CD4-positive, alpha-beta memory T cell (primary cell): ENCODE measurements at places on chromosomes 6 and 20. TPM values are rescaled to one million over a fixed set of nuclear protein-coding genes. Genes with fewer than 3 reads are reported as not detected.
A peak's percentile ranks its signal among the peaks of the same experiment; 100 is the strongest.

The FNDC1 gene
- polyA plus RNA-seq: 0.08 TPM

The DNAH8 gene
- polyA plus RNA-seq: not detected

DNA sequence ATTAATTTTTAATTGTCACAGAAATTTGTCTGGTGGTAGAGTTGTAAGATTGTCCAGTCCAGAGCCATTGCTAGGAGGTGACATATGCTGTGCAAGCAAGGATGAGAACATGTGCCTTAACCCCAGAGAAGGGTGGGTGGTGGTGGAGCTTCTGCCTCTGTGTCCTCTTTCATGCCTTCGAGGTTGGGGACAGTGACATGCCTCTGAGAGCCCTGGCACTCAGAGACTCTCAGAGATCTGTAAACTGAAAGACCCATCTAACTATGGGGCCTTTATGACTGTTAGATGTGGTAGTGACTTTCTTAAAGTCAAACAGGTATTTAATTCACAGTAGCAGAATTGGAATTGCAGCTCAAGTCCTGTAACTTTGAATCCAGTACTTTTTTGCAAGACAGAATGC, 132.4 kb downstream of the JARID2 start:
- no peak overlapping the region for H3K27ac ChIP-seq
- peaks cover 15% of the 10 kb centered on the region for H3K4me1 ChIP-seq
- H3K4me3 ChIP-seq: no peak overlapping the region
- DNase-seq: no peak

- H3K4me3 ChIP-seq: no peak overlapping the region
- no peaks in the 10 kb centered on the region for H3K27me3 ChIP-seq
- H3K36me3 ChIP-seq: no peaks in the 10 kb centered on the region
- DNase-seq: no peak
- no peaks in the 10 kb centered on the region for H3K4me1 ChIP-seq
Observed at GRCh38 chr20:52684176-52684575, 288.0 kb upstream of the TSHZ2 start.

- H3K36me3 ChIP-seq: no peaks in the 10 kb centered on the region
- no peak overlapping the region for H3K27ac ChIP-seq
- H3K4me3 ChIP-seq: no peak overlapping the region
- DNase-seq: no peak
Observed at GRCh38 chr20:58832457-58832856, 18.2 kb downstream of the GNAS-AS1 start.

DNA sequence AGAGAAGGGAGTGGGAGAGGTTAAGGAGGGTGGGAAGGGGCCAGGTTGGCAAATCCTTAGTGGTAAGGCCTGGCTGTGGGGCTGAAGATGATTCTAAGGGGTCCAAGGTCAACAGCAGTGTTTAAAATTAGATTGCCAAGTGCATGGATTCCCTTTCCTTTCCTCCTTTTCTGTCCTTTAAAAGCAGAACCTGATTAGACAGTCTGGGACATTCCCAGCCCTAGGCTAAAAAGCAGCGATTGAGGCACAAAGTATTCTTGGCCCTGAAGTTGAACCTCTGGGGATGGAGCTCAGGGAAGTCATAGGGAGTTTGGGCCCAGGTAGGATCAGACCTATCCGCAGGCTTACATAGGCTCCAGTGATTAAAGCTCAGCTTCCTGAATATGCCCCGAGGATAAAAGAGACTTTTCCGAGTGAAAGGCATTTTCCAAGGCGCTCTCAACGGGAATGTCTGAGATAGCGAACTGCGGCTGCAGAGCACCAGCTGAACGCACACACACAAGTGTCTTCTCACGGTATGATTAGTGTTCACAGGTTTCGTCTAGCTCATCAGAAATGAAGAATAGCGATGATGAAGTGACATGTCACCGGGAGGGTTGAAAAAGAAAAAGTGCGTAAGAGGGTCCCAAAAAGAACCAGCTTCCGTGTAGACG, 787 bp upstream of the CARMIL1 start:
- peak overlapping the region; percentile 42 for H3K27ac ChIP-seq
- H3K4me1 ChIP-seq: peaks cover 20% of the 10 kb centered on the region
- peak overlapping the region; percentile 66 for H3K4me3 ChIP-seq

The NMBR gene
- polyA plus RNA-seq: not detected

DNA sequence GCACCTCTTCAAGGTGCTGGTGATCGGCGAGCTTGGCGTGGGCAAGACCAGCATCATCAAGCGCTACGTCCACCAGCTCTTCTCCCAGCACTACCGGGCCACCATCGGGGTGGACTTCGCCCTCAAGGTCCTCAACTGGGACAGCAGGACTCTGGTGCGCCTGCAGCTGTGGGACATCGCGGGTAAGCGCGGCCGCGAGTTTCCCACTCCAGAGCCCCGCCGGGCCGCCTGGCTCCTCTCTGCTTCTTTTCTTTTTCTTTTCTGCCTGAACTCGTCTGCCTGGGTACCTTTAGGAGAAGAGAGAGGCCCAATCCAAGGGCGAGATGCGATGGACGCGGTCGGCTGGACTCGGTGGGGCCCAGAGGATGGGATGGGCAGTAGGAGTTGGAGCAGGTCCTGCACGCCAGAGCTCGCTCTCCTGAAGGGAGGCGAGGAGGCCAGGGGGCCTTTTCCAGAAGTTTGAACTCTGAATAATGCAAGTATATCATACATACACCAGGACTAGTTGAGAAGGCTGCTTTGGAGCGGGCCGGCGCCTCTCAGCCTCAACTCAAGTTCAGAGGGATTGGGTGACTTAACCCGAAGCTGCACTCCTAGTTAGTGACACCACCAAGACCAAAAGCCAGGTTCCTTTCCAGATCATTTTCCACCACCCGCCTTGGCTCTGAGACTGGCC, 445 bp downstream of the RAB32 start:
- no peak for DNase-seq
- H3K36me3 ChIP-seq: no peaks in the 10 kb centered on the region
- H3K4me3 ChIP-seq: no peak overlapping the region
- H3K4me1 ChIP-seq: no peaks in the 10 kb centered on the region
- peaks cover 3% of the 10 kb centered on the region for H3K27me3 ChIP-seq

- H3K27ac ChIP-seq: no peak overlapping the region
- DNase-seq: no peak
- H3K4me3 ChIP-seq: no peak overlapping the region
- no peaks in the 10 kb centered on the region for H3K36me3 ChIP-seq
- no peaks in the 10 kb centered on the region for H3K27me3 ChIP-seq
Observed at GRCh38 chr20:49700411-49701185, 13.1 kb downstream of the B4GALT5 start.

GRCh38 chr6:136475686-136476085, 74.5 kb downstream of the MAP7 start:
- H3K4me1 ChIP-seq: no peaks in the 10 kb centered on the region
- DNase-seq: no peak
- H3K27me3 ChIP-seq: no peaks in the 10 kb centered on the region
- H3K36me3 ChIP-seq: no peaks in the 10 kb centered on the region
- H3K4me3 ChIP-seq: no peak overlapping the region

- H3K4me1 ChIP-seq: no peaks in the 10 kb centered on the region
- no peak overlapping the region for H3K27ac ChIP-seq
- DNase-seq: no peak
- no peak overlapping the region for H3K4me3 ChIP-seq
- H3K27me3 ChIP-seq: no peaks in the 10 kb centered on the region
- H3K36me3 ChIP-seq: no peaks in the 10 kb centered on the region
Observed at GRCh38 chr6:155213611-155214372, 50.0 kb upstream of the CLDN20 start.

DNA sequence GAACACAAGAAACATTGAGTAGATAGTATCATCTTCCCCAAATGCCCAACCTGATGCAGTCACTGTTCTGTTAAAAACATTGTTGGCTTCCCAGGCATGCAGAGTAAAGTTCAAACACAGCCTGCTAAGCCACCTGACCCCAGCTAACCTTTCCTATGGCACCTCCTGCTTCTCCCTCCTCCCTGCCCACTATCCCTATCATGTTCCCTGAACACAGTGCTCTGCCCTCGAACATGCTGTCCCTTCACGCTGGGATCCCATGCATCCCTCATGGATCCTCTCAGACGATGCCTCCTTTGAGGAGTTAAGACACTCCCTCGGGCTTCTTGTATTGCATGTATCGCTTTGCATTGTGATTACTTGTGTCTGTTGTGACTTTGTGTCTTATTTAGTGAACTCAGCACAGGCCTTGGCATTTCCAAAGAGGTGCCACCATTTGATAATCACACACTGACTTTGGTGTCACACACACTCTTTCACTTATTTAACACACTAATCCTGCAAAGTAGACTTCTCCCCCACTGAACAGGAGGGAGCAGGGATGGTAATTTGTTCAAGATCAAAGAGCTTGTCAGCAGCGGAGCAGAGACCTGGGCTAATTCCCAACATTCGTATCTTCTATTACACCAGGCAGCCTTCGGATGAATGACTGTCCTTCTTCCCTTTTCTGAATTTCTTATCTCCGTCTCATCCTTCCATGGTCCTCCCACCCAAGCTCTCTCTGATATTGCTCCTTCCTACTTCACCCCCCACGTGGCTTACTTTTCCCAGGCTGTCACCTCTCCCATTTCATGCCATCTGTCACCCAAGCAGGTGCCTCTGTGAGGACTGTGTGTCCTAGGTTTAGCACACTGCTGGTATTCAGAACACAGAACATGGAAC, 28.3 kb upstream of the SMIM29 start:
- H3K27me3 ChIP-seq: no peaks in the 10 kb centered on the region
- no peaks in the 10 kb centered on the region for H3K4me1 ChIP-seq
- H3K27ac ChIP-seq: no peak overlapping the region

GRCh38 chr6:41732591-41733359, 2.6 kb downstream of the TFEB start:
- peak; percentile 90 for DNase-seq
- H3K4me1 ChIP-seq: peaks cover 53% of the 10 kb centered on the region
- H3K36me3 ChIP-seq: no peaks in the 10 kb centered on the region

The ZFP57 gene
- polyA plus RNA-seq: 3.0 TPM

The DUSP15 gene
- not detected for polyA plus RNA-seq

DNA sequence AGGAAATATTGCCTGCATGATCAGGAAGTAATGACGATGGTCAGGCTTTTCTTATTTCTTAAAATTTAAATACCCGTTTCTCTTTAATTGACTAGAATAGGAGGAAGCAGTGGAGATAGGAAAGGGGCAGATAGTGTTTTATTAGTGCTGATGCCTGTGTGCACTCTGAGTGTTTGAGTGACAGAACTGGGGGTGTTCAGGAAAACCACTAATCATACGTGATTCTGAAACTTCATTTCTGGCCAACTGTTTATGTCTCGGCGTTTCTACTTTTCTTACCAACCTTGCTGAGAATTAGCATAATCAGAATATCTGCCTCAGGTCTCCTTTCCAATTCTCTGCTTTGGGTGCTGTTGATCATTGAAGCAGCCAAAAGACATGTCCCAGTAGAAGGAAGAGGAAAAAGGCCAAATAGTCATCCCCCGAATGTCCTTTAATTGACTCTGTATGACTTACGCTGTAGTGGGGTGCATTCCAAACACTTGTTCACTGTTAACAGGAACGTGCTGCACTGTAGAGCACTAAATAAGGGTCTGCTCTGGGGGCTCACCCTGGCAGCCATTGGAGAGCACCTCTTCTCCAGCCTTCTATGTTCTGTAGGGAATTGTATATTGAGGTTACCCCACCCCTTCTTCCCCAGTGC, 152.9 kb downstream of the JARID2 start:
- no peak overlapping the region for H3K27ac ChIP-seq
- no peak for DNase-seq
- H3K4me1 ChIP-seq: peaks cover 61% of the 10 kb centered on the region
- H3K27me3 ChIP-seq: no peaks in the 10 kb centered on the region
- H3K36me3 ChIP-seq: no peaks in the 10 kb centered on the region
- H3K4me3 ChIP-seq: no peak overlapping the region

DNA sequence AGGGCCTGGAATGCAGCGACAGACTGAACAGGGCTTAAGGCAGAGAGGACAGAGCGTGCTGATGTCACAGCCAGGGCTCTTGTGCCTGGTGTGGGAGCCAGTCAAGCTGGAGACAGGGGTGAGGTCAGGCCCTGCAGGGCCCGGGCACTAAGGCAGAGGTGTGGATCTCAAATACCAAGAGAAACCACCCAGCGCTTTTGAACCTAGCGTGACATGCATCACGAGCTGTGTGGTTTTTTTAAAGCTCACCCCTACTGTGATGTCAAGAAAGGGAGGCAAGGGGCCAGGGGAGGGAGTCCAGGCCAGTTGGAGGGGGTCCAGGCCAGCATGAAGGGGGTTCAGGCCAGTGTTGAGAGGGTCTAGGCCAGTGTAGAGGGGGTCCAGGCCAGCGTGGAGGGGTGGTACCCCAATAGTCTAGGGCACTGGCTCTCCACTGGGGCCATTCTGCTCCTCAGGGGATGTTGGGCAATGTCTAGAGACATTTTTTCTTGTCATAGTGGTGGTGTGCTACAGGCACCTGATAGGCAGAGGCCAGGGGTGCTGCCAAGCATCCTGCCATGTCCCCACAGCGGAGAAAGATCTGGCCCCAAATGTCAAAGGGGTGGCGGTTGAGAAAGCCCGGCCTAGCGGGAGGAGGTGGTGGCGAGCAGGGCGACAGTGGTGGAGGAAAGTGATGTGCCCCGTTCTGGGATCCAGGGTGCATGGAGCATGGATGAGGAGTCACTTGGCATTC, 42.6 kb downstream of the RBM38 start:
- H3K4me1 ChIP-seq: peaks cover 65% of the 10 kb centered on the region
- no peaks in the 10 kb centered on the region for H3K36me3 ChIP-seq
- no peaks in the 10 kb centered on the region for H3K27me3 ChIP-seq
- peak overlapping the region; percentile 9 for H3K27ac ChIP-seq
- no peak overlapping the region for H3K4me3 ChIP-seq
- DNase-seq: peak; percentile 24

The TMEM244 gene
- 1.2 TPM for polyA plus RNA-seq
